ENCODE measurements at places on chromosomes 2 and 18.

- DNase-seq: no peak
These were observed 24.1 kb upstream of the CHRNA1 start for GRCh38 chr2:174788291-174788929.

- DNase-seq: no peak
These were observed 126.3 kb upstream of the HS6ST1 start for GRCh38 chr2:128444816-128445522.

DNA sequence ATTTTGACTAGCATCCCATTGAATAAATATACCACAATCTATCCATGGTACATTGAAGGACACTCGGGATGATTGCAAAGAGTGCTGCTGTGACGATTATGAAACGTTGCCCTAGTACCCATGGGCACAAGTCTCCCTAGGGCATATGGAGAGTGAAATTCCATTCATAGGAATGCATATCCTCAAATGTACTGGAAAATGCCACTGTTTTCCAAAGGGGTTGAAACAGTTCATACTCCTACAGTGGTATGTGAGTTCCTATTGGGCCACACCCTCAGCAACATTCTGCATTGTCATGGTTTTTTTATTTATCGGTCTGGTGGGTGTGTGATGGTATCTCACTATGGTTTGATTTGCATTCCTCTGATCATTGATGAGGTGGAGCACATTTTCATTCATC, 130.6 kb downstream of the TWIST2 start:
- DNase-seq: no peak

DNA sequence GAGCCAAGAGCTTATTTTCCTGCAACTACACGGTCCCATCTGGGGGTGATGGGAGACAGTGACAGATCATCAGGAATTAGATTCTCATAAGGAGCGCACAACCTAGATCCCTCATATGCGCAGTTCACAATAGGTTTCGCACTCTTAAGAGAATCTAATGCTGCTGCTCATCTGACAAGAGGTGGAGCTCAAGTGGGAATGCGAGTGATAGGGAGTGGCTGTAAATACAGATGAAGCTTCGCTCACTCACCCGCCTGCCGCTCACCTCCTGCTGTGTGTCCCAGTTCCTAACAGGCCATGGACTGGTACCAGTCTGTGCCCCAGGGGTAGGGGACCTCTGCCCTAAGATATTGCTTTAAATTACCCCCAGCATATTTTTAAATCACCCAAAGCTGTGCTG, 10.8 kb downstream of the LRRFIP1 start:
- DNase-seq: peak; percentile 47

DNA sequence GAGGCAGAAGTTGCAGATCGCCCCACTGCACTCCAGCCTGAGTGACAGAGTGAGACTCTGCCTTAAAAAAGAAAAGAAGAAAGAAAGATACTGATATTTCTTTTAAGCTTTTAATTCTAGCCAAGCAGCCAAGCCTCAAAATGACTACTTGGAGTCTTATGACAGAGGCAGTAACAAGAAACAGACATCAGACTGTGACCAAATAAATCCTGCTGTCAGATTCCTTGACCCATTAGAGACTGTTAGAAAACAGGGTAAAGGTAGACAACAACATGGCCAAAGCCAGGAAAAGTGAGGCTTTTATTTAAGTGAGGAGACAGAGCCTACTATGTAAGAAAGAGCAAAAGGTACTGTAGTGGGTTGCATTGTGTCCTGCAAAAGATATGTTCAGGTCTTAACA, 83.4 kb upstream of the NARS1 start:
- no peak for DNase-seq

DNA sequence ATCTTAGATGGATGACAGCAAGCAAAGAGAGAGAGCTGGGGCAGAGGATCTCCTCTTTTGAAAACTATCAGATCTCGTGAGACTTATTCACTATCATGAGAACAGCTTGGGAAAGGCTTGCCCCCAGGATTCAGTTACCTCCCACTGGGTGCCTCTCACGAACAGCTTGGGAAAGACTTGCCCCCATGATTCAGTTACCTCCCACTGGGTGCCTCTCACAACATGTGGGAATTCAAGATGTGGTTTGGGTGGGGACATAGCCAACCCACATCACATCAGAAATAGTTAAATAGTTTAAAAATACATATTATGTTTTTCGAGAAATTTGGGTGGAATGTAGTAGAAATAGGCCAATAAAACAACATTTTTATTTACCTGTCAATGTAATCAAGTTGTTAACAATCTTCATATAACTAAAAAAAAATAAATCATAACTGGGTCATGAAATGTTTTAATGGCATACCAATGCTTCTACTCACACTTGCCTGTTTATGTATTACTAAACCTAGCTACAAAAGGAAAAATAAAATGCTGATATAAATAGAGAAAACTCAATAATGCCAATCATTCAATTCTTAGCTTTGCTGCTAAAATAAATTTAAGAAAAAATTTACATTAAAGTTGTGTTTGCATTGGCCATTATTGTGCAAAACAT, 608.9 kb downstream of the SUCLG1 start:
- no peak for DNase-seq

GRCh38 chr18:50076277-50076676, 118.7 kb downstream of the MYO5B start:
- DNase-seq: no peak

DNA sequence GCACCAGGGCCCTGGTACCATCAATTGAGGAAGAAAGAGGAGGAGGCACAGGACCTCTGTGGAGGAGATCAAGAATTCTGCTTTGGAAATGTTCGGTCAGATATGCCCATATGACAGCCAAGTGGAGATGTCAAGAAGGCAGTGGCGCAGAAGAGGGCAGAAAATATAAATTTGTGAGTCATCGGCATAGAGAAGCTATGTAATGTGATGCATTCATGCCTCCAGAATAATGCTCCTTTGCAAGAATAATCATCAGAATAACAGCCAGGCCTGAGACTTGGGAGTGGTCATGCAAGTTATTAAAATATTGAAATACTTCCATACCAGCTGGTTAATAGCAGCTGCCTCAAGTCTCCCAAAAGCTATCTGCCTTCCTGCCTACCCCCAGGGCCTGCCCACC, 32.1 kb upstream of the SCG2 start:
- no peak for DNase-seq

GRCh38 chr2:126482582-126483464, 173.1 kb upstream of the GYPC start:
- DNase-seq: no peak

DNA sequence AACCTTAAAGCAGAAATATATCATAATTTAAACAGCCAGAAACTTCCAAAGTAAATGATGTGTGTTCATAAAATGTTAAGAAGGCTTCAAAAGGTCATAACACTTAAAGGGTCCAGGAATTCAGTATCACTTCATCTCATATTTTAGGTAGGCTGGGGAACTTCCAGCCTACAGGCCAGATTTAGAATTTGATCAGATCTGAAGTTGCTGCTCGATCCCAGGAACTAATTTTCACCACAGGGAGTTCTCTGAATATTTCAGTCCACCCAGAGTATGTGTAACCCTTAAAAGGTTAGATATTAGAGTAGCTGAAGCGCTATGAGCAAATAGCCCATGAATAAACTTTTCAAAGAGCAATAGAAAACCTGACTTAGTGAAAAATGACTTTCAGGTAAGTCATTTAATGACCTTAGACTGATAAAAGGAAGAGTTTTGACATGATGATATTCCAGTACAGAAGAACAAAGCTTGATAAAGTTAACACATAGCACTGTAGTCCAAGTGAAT, 1.7 kb downstream of the WIPF1 start:
- DNase-seq: no peak

GRCh38 chr2:170434900-170435621, 257.1 kb downstream of the MYO3B start:
- DNase-seq: no peak

DNA sequence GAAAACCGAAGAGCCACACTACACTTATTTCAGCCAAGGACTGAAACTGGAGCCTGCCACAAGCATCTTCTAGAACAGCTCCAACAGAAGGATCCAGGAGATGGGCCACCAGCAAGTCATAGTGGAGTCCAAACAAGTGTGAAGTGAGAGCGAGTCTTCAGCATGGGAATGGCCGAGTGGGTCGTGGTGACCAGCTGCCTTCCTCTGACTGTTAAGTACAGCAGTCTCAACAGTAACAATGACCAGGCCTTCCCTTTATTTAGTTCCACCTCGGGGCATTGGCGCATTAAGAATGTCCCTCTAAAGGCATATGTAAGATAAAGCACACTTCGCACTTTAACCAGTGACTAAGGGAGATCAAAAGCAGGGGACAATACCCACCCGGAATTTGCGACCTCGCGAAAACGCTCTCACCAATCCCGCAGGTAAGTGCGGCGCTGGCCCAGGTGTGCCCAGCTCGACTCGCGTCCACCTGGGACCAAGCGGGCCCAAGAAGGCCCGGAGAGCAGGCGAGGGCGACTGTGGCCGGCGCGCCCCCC, 1.1 kb downstream of the L3MBTL4 start:
- no peak for DNase-seq

DNA sequence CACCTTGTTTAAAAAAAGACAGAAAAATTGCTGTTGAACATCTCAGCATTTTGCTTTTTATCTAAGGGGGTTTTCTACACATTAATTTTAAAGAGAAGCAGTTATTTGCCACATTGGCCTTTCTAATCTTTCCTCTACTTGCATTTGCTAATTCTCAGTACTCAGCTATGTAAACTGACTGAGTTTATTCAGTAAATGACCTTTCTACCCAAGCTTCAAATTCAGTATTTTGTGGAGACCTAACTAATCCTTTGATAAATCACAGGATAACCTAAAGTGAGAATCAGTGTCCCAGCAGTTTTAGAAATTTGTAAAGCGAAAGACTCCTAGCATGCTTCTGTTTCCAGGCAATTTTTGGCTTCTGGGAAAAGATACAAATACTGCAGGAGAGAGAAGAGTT, 288.4 kb downstream of the ASXL3 start:
- no peak for DNase-seq

- peak; percentile 100 for DNase-seq
These were observed 552 bp upstream of the MXD1 start for GRCh38 chr2:69914164-69914949.

GRCh38 chr2:238257786-238258700, 18.2 kb upstream of the HES6 start:
- DNase-seq: no peak

GRCh38 chr2:187982668-187983067, 309.0 kb upstream of the GULP1 start:
- no peak for DNase-seq

DNA sequence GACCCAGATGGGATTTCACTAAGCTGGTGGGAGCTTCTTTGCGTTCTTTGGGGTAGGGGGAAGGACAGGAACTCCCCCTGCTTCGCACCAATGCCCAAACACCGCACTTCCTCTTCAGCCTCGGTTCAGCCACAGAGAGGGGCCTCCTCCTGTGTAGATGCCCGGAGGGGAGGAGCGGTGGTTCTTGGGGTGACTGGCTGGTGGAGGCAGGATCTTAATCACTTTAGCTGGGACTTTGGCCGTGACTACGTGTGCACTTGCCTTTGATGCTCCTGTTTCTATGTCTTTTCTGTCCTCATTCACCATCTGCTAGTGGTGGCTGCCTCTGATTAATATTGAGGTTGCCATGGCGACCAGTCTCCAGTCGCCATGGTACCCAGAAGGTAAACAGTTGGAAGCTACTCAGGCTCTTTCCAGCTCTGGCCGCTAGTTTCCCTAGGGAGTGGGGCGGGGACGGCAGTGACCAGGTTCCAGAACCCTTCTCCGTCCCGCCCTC, 1.9 kb downstream of the CNGA3 start:
- peak; percentile 13 for DNase-seq

- no peak for DNase-seq
These were observed 479.7 kb upstream of the RAB6C start for GRCh38 chr2:129499747-129500146.

DNA sequence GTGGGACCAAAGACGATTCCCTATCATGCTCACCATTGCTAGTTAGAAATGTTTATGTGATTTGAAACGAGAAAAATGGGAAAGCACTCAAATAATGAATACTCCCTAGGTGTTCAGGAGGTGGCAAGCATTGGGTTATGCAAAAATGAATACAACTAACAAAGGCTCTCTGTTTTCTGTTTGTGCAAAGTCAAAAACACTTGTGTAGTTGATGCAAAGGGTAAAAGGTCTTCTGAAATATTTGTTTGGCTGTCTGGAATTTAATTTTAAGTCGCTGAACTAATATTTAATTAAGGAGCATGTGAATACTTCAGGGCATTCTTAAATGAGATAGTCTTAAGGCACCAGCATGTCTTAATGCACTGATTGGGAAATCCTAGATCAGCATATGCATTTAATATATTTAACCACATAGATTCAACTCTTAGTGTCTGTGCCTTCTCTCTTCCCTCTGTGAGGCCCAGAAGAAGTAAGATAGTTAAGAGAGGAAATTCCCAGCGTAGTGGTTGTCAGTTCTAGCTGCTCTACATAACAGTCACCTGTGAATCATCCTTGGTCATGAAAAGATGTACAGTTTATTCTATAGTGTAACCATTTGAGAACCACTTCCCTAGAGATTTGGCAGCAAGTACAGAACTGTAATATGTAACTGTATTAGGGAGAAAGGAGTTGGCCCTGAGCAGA, 111.9 kb downstream of the EPC2 start:
- DNase-seq: no peak

GRCh38 chr2:111200333-111200881, 79.7 kb downstream of the BCL2L11 start:
- DNase-seq: peak; percentile 20

- no peak for DNase-seq
These were observed 224.2 kb downstream of the NUP35 start for GRCh38 chr2:183348492-183348891.

DNA sequence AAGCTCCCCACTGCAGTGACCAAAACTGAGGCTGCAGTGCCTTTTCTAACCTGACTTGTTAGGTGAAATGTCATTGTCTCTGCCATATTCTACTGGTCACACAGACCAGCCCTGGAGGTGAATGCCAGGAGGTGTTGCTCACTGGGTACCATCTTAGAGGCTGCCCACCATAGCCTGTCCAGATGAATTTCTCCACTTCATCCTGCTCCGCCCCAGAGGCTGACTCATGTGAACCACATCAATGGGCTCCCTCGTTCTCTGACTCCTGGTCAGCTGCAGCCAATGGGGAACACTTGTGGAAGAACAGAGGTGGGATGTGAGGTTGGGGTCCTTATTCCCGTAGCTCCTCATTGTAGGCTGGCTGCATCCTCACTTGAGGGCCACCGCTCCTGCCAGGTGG, 3.4 kb upstream of the NARS1 start:
- DNase-seq: no peak

- DNase-seq: no peak
These were observed 49.7 kb upstream of the CD28 start for GRCh38 chr2:203656522-203657287.

GRCh38 chr2:167862782-167863181, 384.6 kb downstream of the STK39 start:
- no peak for DNase-seq

DNA sequence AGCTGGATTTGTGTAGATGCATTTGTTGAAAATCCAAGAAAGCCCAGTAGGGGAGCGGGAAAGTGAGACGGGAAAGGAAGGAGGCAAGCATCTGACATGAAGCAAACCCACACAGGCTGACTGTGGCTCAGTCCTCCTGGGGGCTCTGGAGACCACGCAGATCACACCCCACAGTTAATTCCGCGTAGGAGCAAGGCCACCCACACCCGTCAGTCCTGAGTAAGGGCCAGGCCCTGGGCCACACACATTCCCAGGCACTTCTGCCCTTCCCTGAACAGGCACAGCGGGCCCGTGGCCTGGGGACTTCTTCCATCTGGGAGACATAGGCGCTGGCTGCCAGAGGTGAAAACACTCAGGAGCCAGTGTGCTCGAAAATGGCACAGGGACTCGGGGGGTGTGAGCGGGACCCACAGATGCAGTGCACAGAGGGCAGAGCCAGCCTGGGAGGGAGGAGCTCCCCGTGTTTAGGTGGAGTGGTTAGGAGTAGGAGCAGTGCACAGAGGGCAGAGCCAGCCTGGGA, 19.4 kb upstream of the PRLH start:
- DNase-seq: no peak

GRCh38 chr2:214807653-214808052, 1.8 kb downstream of the BARD1 start:
- no peak for DNase-seq

Measured in DMS79 (cell line).